ENCODE measurements at places on chromosomes 12 and 14. TPM values are rescaled to one million over a fixed set of nuclear protein-coding genes. Genes with fewer than 3 reads are reported as not detected.
A peak's percentile ranks its signal among the peaks of the same experiment; 100 is the strongest.

DNA sequence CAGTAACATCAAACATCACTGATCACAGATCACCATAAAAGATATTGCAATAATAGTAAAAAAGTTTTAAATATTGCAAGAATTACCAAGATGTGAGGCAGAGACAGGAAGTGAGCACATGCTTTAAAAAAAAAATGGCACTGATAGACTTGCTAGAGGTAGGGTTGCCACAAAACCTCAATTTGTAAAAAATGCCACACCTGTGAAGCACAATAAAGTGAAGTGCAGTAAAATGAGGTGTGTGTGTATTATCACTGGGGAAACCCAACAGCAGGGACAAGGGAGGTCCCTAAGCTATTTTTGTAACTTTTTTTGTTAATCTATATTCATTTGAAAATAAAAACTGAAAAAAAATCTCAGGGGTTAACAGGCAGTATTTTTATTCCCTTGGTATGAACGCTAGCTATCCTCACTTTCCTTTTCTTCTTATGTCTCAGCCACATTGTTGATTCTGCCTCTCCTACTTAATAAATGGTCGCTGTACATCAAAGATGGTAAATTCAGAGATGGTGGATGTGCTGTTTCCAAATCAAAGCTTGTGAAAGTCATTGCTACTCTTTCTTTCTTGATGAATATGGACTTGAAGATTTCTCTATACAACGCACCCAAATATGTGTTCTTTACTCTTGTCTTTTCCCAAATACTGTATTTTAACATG lies 14.0 kb upstream of the KLRD1 start:
- no peaks in the 10 kb centered on the region for H3K4me1 ChIP-seq
- peaks cover 7% of the 10 kb centered on the region for H3K27me3 ChIP-seq
- DNase-seq, result no peak
- no peak overlapping the region for H3K27ac ChIP-seq
- H3K36me3 ChIP-seq, result no peaks in the 10 kb centered on the region

DNA sequence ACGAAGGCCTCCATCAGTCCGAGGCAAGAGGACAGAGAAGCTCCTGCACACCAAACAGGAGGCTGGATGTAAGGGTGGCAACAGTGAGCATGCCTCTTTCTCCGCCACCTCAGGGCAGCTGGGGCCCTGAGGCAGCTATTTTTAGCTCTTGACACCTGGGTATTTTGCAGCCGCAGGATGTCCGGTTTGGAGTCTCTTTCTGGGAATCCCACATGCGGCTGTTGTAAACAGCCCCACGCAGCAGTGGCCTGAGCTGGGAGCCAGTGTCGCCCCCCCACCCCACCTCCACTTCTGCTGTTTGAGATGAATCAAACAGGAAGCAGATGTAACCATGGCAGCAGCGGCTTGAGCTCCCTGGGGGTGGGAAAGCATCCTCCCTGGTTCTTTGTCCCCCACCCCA lies 11.7 kb downstream of the HDAC7 start:
- peaks cover 7% of the 10 kb centered on the region for H3K36me3 ChIP-seq
- peak; percentile 59 for DNase-seq
- peaks cover 69% of the 10 kb centered on the region for H3K4me1 ChIP-seq
- no peaks in the 10 kb centered on the region for H3K27me3 ChIP-seq

DNA sequence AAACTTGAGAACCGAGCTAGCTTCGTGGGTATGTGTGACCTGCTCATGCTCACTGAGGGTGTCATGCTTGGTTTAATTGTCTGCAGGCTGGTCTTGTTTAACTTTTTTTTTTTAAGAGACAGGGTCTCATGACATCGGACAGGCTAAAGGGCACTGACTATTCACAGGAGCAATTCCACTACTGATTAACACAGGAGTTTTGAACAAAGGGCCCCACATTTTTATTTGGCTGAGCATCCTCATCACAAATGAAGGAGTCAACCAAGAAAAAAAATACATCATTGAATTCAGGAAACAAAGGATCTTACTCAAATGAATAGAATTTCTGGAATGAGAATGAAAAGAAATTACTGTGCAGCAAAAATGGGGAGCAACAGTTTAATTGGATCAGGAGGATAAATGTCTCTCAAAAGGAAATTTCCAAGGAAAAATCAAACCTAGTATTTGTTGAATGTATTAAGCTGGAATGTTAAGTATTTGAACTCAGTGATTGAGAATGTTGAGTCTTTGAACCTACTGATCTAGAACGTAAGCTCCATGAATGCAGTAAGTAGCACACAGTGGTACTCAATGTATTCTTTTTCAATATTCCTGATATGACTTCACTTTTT lies 20.8 kb upstream of the PYROXD1 start:
- no peak overlapping the region for H3K4me3 ChIP-seq
- H3K36me3 ChIP-seq, result no peaks in the 10 kb centered on the region
- H3K27me3 ChIP-seq, result no peaks in the 10 kb centered on the region
- no peak overlapping the region for H3K27ac ChIP-seq
- H3K4me1 ChIP-seq, result peaks cover 9% of the 10 kb centered on the region
- peak; percentile 15 for DNase-seq

DNA sequence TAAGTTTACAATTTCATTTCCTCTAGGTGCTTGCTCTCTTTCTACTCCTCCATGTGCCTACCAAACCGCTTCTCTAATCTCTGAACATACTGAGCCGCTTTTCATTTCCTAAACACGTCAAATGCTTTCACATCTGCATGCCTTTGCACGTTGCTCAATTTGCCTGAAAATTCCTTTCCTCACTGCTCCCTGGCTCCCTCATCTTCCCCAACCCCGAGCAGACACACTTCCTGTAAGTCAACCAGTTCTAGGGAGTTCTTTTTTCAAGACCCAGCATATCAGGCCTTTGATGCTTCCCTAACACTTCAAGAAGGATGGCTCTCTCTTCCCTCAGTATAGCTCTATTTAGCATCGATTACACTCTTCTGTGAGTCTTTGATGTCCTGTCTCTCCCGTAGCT lies 50.3 kb downstream of the LMO3 start:
- DNase-seq, result peak; percentile 46
- H3K27ac ChIP-seq, result no peak overlapping the region
- no peaks in the 10 kb centered on the region for H3K27me3 ChIP-seq
- 0 out of 2 replicates have a peak overlapping the region, but pooled peaks have one; percentile 14 for H3K4me3 ChIP-seq
- H3K36me3 ChIP-seq, result no peaks in the 10 kb centered on the region

DNA sequence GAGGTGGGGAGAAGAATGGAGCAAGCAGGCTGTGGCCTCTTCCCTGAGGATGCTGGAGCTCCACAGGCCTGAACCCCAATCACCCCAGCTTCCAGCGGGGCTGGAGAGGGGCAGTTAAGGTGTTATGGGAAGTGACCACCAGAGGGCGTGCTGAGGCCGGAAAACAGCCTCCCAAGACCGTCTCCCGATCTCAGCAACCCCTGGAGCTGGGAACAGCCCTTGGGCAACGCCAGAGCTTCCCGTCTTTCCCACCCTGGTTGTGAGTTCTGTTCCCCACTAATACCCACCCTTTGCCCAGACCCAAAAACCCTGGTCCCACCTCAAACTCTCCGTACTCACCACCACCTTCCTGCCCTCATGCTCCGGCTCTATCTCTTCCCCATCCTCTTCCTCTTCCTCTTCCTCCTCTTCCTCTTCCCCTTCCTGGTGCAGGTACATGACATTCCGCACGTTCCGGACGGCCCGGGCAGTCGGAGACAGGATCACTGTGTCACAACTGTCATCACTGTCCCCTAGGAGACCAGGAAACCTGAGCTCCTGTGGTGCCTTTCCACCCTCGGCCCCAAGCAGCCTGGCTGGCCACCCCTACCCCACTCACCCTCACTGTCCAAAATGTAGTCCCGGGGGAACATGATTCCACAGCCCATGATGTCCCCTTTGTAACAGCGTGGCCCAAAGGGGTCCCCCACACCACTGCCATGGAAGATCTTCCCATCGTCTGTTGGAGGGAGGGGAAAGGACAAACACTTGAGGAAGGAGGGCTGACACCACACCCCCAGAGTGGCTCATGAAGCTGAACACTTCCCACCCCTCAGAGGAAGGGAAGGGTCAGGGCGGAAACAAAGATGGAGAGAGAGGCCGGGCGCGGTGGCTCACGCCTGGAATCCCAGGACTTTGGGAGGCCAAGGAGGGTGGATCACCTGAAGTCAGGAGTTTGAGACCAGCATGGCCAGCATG lies 12.9 kb downstream of the SPRYD3 start:
- peaks cover 37% of the 10 kb centered on the region for H3K4me1 ChIP-seq
- H3K27me3 ChIP-seq, result no peaks in the 10 kb centered on the region
- DNase-seq, result peak; percentile 89
- H3K4me3 ChIP-seq, result no peak overlapping the region

The DDN gene
- 0.06 TPM for polyA plus RNA-seq
